ENCODE measurements at places on chromosomes 11 and 22.

GRCh38 chr11:13891911-13892310 lies 70.6 kb upstream of the SPON1 start:
- DNase-seq: no peak

DNA sequence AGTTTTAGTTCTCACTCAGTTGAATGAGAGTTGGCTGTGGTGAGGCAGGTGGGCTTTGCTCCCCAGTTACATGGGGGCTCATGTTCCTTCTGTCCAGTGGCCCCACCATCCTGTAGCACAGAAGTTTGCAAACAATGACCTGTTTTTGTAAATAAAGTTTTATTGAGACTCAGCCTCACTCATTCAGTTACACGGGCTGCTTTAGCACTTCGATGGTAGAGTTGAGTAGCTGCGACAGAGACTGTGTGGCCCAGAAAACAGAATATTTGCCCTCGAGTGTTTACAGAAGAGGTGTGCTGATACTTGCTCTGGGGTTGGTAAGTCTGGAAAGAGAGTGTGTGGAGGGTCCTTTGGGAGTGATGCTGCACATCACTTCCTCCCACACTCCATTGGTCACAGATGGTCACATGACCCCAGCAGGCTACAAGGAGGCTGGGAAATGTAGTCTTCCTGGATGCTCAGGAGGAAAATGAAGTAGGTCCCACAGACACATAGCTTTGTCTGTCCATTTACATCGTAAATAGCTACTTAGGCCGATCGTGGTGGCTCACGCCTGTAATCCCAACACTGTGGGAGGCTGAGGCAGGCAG lies 34.6 kb downstream of the IFT27 start:
- no peak for DNase-seq

DNA sequence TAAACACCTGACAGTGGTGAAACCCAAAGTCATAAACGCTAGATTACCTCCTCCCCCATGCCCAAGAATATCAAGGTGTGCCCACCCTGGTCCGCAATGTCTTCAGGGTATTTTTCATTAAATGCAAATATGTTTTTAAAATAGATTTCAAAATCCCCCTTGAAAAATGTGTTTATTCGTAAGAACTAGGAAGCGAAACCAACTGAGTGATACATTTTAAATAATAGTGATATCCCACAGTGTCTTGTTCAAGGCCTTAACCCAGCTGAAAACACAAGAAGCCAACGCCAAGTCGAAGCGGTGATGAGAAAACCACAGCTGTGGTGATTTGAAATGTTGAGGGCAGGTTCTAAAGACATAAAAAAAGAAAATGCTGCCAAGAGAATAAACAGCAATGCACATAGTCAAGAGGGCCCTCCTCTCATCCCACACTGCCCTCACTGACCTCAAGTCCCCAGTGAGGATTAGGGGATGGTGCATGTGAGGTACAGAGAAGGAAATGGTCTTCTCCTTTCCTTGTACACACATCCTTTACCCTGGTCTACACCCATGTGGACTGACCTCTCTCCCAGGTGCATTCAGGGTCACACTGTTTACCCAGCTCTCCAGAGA lies 25.5 kb downstream of the KCNJ1 start:
- DNase-seq: no peak

DNA sequence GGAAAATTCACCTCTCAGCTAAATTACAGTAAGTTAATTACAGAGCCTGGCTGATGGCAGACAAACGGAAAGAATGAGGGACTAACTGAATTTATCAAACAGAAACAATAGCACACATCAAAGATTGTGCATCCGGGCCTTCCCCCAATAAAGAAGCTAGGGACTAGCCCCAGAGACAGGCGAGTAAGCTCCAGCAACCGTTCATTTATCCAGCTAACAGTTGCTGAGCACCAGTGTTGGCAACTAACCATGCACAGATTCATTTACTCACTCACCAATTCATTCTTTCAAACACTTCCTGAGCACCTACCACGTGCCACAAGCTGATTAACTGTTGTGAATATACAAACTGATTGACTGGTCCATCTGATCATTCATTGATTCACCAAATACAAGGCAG lies 51.2 kb downstream of the SMCO4 start:
- DNase-seq: no peak

DNA sequence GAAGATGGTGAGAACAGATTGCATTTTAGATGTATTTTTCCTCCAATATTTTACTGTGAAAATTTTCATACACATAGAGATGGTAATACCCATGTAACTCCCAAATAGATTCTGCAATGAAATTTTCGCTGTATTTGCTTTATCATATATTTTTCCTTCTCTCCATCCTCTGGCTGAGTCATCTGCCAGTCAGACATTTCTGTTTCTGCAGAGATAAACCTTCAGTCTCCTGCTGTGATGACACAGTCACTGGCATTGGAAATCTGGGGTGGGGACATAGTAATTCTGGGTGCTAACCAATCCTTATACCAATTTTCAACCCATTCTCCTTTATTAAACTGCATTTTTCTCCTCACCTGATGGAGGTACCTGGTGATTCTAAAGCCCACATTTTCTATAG lies 33.7 kb downstream of the SVIP start:
- no peak for DNase-seq
